Amygdala (tissue), 56 donors: ENCODE measurements at places on chromosomes 2 and 18.
A peak's percentile ranks its signal among the peaks of the same experiment; 100 is the strongest.

GRCh38 chr2:72947952-72948830 lies 30.9 kb downstream of the EMX1 start:
- DNase-seq, result no peak

- DNase-seq, result no peak
Observed at GRCh38 chr2:8255448-8255800, 426.4 kb upstream of the ID2 start.

DNA sequence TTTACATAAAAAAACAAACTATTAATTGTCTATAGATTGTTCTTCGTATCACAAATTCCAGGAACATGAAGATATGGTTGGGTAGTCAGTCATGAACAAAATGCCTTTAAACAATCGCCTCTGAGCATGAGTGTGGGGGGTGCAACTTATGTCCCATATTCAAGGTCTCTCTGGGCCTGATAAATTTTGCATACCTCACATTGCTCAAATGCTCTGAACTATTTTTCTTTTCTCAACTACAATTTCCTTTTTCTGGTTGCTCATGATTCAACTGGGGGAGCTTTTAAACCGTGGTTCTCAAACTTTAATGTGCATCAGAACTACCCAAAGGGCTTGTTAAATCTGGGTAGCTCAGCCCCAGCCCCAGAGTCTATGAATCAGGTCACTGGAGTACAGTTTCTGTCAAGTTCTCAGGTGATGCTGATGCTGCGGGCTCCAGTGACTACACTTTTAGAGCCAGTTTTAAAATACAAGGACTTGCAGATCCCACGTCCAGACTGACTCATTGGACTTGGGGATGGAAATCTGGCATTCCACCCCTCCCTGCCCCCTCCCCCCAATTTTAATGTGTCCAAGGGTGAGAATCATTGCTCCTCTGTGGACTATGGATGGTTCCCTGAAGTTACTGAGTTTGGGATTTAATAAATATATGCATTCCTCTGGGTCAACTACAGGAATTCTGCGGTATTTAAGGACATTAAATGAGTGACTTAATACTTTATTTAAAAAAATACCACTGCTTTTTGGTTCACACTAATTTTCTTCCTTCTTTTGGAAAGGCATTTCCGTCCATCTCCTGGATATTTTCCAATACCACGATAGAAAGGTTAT lies 1.5 kb upstream of the GPD2 start:
- no peak for DNase-seq

DNA sequence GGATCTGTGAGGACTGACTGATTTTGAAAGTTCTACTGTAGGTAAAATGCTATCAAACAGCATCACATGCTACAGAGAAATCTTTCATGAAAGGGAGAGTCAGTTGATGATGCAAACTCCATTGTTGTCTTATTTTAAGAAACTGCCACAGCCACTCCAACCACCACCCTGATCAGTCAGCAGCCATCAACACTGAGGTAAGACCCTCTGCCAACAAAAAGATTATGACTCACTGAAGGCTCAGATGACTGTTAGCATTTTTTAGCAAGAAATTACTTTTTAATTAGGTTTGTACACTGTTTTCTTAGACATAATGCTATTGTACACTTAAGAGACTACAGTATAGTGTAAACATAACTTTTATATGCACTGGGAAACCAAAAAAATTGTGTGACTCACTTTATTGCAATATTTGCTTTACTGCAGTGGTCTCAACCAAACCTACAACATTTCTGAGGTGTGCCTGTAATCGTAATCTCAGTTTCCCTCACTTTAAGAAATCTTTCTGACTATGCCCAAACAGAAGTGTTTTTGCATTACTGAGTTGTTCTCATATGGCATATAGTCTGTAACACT lies 42.8 kb downstream of the METTL8 start:
- no peak for DNase-seq

GRCh38 chr2:201580486-201580885 lies 62.8 kb downstream of the TMEM237 start:
- no peak for DNase-seq

GRCh38 chr18:13392029-13392750 lies 173.6 kb downstream of the LDLRAD4 start:
- no peak for DNase-seq

DNA sequence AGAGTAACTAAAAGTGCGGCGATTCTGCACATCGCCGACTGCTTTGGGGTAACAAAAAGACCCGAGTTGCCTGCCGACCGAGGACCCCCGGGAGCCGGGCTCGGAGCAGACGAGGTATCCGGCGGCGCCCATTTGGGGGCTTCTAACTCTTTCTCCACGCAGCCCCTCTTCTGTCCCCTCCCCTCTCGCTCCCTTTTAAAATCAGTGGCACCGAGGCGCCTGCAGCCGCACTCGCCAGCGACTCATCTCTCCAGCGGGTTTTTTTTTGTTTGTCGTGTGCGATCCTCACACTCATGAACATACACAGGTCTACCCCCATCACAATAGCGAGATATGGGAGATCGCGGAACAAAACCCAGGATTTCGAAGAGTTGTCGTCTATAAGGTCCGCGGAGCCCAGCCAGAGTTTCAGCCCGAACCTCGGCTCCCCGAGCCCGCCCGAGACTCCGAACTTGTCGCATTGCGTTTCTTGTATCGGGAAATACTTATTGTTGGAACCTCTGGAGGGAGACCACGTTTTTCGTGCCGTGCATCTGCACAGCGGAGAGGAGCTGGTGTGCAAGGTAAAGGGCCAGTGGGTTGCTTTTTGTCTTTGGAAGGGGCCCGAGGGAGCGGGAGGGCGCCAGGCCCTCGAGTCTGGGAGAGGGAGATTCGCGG lies 1.4 kb downstream of the TRIB2 start:
- peak; percentile 11 for DNase-seq

- no peak for DNase-seq
Observed at GRCh38 chr18:44807766-44808165, 127.1 kb downstream of the SETBP1 start.

GRCh38 chr2:70005752-70006446 lies 44.5 kb upstream of the ASPRV1 start:
- DNase-seq, result no peak

- DNase-seq, result no peak
Observed at GRCh38 chr2:241871538-241872312, 2.2 kb downstream of the RTP5 start.

DNA sequence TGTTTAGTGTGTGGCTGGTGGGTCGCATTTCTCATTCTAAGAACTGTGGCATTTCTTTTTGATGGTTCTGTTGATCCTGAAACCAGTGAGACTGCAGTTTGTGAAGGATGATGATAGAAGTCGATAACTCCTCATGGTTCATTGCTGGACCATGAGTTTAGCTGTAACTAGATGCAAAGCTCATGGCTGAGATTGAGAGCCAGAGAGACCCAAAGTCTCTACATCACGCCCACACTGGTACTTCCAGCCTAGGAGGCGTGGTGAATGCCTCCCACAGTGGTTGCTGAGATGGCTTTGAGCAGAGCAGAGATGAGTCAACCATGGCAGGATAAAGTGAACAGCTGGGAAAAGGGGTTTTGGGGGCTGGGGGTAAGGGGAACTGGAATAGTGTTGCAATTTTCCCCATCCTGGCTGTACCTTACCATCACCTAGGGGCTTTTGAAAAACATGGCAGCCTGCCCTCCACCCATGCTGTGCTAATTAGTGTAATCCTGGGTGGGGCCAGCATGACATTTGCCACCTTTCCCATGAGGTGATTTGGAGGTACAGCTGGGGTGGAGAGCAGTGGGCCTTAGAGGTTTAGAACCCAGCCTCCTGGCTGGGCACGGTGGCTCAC lies 24.1 kb downstream of the INPP4A start:
- no peak for DNase-seq

DNA sequence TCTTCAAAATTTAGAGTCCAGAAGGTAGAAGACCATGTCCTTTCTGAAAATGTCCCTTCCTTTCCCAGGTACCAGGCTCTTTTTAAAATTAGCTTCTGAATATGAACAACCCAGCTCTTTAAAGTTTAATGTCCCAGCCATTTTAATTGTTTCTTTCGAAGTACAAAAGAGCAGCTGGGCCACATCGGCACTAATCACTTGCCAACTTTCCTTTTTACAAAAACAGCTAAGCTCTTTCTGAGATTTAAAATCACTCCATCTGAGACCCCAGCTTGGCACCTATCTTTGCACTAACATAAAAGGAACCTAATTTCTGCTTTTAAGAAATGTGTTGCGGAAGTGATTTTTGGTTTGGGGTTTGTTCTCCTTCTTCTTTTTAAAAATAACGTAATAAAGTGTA lies 2.6 kb downstream of the BOD1L2 start:
- no peak for DNase-seq

GRCh38 chr2:112164876-112165275 lies 26.7 kb downstream of the FBLN7 start:
- no peak for DNase-seq

- DNase-seq, result no peak
Observed at GRCh38 chr18:23115683-23116096, 19.6 kb upstream of the CABLES1 start.

DNA sequence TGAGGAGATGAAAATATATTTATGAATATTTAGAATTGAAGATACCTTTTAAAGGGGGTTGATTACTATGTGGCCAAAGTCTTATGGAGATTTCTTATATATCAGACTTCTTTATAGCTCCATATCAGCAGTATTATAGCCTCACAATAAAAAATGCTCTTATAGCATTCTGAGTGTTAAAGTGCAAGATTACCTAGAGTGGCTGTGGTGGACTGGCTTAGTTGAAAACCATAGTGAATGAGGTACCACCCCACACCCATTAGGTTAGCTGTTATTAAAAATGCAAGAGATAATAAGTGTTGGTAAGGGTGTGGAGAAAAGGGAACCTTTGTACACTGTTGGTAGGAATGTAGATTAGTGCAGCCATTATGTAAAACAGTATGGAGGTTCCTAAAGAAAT lies 39.7 kb downstream of the NCOA1 start:
- no peak for DNase-seq

- DNase-seq, result no peak
Observed at GRCh38 chr18:22410126-22410525, 7.6 kb downstream of the CTAGE1 start.

GRCh38 chr2:189409647-189410046 lies 31.6 kb upstream of the WDR75 start:
- DNase-seq, result no peak

GRCh38 chr2:119246884-119247843 lies 23.5 kb downstream of the STEAP3 start:
- DNase-seq, result no peak

DNA sequence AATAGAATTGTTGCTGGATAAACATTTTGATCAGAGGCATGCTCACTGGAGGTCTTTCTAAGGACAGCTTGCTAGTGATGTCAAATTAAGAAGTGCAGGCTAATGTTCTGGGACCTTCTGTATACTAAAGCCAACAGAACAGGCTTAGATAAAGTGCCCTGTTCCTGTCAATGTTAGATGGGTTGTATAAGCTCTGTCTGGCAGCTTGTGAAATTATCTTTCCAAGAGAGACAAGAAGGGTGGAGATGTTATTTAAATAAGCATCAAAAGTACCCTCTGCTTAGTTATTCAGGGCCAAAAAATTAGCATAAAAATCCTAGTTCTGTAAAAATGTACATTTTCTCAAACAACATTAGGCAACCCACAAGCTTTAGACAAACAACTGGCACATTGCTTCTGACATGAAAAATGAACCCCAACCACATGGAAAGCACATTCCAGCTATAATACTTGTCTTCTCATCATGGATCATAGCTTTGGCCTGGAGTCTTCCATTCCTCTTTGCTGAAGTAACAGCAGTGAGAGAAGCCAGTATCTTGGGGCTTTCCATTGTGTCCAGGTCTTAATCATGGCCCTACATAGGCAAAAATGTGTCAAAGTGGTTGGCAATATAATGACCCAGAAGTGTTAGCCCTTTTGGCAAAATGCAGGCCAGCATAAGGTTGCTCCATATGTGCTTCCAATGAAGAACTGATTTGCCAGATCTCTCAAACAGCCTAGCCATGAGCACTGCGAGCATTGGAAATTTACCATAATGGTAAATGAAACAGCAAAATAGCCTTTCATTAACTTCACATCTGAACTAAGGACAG lies 478.1 kb upstream of the ZNF804A start:
- no peak for DNase-seq
